ENCODE measurements at places on chromosomes 6 and 20.
A peak's percentile ranks its signal among the peaks of the same experiment; 100 is the strongest.

DNA sequence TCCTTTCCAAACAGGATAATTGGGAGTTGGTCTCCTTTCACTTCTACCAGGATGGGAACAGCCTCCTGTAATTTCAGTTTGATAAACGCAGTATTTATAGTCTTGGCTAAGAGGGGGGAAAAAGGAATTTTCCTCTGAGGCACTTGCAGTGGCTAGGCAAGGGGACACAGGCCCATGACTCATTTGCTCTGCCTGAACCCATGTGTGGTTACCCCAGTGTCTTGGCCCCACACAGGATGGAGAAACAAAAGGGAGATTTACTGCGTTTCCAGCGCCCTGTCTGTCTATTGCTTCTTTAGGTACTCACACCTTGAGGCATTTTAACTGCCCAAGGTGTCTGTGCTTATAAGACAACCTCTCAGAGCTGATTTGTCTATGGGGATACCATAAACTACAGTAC lies 74.8 kb upstream of the NEDD9 start:
- no peaks in the 10 kb centered on the region for H3K36me3 ChIP-seq
- no peak overlapping the region for H3K4me3 ChIP-seq
- no peak overlapping the region for H3K27ac ChIP-seq
- no peaks in the 10 kb centered on the region for H3K27me3 ChIP-seq

DNA sequence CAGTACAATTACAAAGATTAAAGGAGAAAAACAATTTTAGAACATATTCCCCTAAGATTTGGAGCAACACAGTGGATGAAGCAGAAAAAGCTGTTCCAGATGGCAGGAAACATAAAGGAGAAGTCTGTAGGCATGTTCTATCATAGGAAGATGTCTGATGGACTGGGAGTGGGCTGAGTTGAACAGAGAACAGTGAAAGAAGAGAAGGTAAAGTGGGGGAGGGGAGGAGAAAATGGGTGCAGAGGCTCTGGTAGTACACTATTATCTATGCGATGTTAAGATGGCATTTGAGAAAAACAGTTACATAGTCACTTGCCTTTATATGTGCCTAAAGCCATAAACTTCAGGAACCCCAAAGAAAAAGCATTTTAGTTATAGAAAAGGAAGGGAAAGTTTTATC lies 4.2 kb upstream of the PHIP start:
- no peak overlapping the region for H3K27ac ChIP-seq
- H3K27me3 ChIP-seq = no peaks in the 10 kb centered on the region
- peaks cover 6% of the 10 kb centered on the region for H3K4me1 ChIP-seq
- no peak for DNase-seq
- no peak overlapping the region for H3K4me3 ChIP-seq

GRCh38 chr6:96836631-96837080 lies 621 bp downstream of the GPR63 start:
- H3K27me3 ChIP-seq = no peaks in the 10 kb centered on the region
- H3K27ac ChIP-seq = peak overlapping the region; percentile 75
- no peaks in the 10 kb centered on the region for H3K36me3 ChIP-seq
- peak; percentile 29 for DNase-seq
- H3K4me1 ChIP-seq = peaks cover 19% of the 10 kb centered on the region

DNA sequence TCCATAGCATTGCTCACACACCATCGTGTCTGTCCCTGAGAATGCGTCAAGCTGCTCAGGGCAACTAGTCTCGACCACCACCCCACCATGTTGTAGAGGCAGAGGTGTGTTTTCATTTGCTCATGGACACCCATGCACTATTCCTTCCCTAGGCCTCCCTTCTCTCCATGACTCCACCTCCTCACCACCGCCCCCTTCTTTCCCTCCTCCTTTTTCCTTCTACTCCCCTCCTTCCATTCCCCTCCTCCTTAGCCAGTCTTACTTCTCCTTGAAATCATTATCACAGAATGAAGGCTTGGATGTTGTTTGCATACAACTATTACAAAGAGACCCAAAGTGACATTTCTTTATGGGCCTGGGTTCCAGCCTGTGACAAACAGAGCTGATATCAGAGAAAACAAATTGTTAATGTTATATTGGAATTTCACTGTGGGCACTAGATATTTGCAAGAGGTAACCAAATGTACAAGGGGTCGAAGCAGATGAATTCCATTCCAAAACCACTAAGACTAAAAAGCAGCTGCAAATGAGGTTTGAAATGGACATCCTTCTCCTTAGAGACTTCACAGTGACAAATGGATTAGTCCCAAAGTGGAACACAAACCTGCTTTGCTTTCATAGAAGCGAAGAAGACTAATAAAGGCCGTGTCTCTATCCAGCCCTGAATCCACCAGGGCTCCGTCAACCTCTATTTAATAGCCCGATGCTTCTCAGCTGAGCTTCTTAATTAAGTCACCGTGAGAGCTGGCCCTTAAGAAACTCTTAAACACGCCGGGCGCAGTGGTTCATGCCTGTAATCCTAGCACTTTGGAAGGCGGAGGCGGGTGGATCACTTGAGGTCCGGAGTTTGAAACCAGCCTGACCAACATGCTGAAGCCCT lies 275.8 kb upstream of the SULF2 start:
- no peak overlapping the region for H3K4me3 ChIP-seq
- H3K36me3 ChIP-seq = no peaks in the 10 kb centered on the region
- H3K27ac ChIP-seq = no peak overlapping the region
- H3K4me1 ChIP-seq = 0 out of 2 replicates have a peak, but pooled peaks cover 4% of the 10 kb centered on the region

- H3K4me1 ChIP-seq = no peaks in the 10 kb centered on the region
- H3K36me3 ChIP-seq = no peaks in the 10 kb centered on the region
- no peak overlapping the region for H3K4me3 ChIP-seq
- DNase-seq = no peak
Observed at GRCh38 chr6:97813889-97814567, 531.0 kb upstream of the MMS22L start.

GRCh38 chr6:147287869-147288271 lies 83.7 kb downstream of the STXBP5 start:
- H3K27ac ChIP-seq = no peak overlapping the region
- H3K4me3 ChIP-seq = no peak overlapping the region
- no peaks in the 10 kb centered on the region for H3K36me3 ChIP-seq
- H3K4me1 ChIP-seq = no peaks in the 10 kb centered on the region
- no peak for DNase-seq

GRCh38 chr6:124234801-124235200 lies 431.1 kb downstream of the NKAIN2 start:
- no peak overlapping the region for H3K4me3 ChIP-seq
- no peak for DNase-seq
- no peaks in the 10 kb centered on the region for H3K36me3 ChIP-seq
- no peaks in the 10 kb centered on the region for H3K27me3 ChIP-seq
- H3K27ac ChIP-seq = no peak overlapping the region

GRCh38 chr20:25281541-25281991 lies 33.7 kb downstream of the PYGB start:
- H3K27ac ChIP-seq = peak overlapping the region; percentile 93
- H3K4me1 ChIP-seq = peaks cover 25% of the 10 kb centered on the region
- peak; percentile 92 for DNase-seq
- peak overlapping the region; percentile 26 for H3K4me3 ChIP-seq

DNA sequence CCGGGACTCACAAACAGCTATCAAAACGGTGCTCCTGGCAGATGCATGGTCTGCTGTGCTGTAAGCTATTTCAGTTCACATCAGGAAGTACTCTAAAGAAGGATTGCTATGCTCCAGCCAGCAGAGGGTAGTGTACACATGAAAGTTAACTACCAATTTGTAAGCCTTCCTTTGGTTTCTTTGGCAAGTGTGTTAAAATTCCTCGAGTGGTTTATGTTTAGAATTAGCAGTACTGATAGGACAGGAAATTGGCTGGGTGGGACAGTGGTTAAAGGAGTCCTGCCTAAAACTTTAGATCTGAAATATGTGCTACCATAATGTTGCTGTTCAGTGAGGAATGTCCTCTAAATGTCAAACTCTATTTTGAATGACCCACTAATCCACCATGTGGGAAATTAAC lies 47.4 kb downstream of the TRMT11 start:
- peak; percentile 23 for DNase-seq
- no peak overlapping the region for H3K4me3 ChIP-seq
- no peak overlapping the region for H3K27ac ChIP-seq
- H3K4me1 ChIP-seq = no peaks in the 10 kb centered on the region
- H3K36me3 ChIP-seq = no peaks in the 10 kb centered on the region

- no peak overlapping the region for H3K4me3 ChIP-seq
- no peak for DNase-seq
- H3K27me3 ChIP-seq = no peaks in the 10 kb centered on the region
- peaks cover 18% of the 10 kb centered on the region for H3K4me1 ChIP-seq
- H3K36me3 ChIP-seq = peaks cover 72% of the 10 kb centered on the region
Observed at GRCh38 chr6:32975886-32976285, 7.5 kb downstream of the BRD2 start.

GRCh38 chr20:22489626-22490286 lies 94.6 kb downstream of the FOXA2 start:
- H3K4me1 ChIP-seq = no peaks in the 10 kb centered on the region
- H3K27ac ChIP-seq = no peak overlapping the region
- H3K36me3 ChIP-seq = no peaks in the 10 kb centered on the region
- no peaks in the 10 kb centered on the region for H3K27me3 ChIP-seq
- H3K4me3 ChIP-seq = no peak overlapping the region

- H3K36me3 ChIP-seq = no peaks in the 10 kb centered on the region
- no peak for DNase-seq
- no peak overlapping the region for H3K27ac ChIP-seq
- H3K4me3 ChIP-seq = no peak overlapping the region
Observed at GRCh38 chr20:32411955-32412706, 54.0 kb downstream of the ASXL1 start.

- peak overlapping the region; percentile 26 for H3K27ac ChIP-seq
- peak; percentile 51 for DNase-seq
- H3K27me3 ChIP-seq = no peaks in the 10 kb centered on the region
- H3K36me3 ChIP-seq = no peaks in the 10 kb centered on the region
- H3K4me3 ChIP-seq = peak overlapping the region; percentile 58
- peaks cover 17% of the 10 kb centered on the region for H3K4me1 ChIP-seq
Observed at GRCh38 chr6:6546318-6547109, 42.0 kb upstream of the LY86 start.

- no peak overlapping the region for H3K4me3 ChIP-seq
- DNase-seq = no peak
- no peaks in the 10 kb centered on the region for H3K4me1 ChIP-seq
- H3K27me3 ChIP-seq = peaks cover 14% of the 10 kb centered on the region
- H3K27ac ChIP-seq = no peak overlapping the region
Observed at GRCh38 chr20:58864346-58864745, 11.8 kb downstream of the GNAS start.

- H3K27ac ChIP-seq = no peak overlapping the region
- H3K4me3 ChIP-seq = no peak overlapping the region
- DNase-seq = no peak
- peaks cover 21% of the 10 kb centered on the region for H3K4me1 ChIP-seq
Observed at GRCh38 chr6:53829698-53830221, 35.0 kb downstream of the LRRC1 start.

- no peaks in the 10 kb centered on the region for H3K36me3 ChIP-seq
- peak; percentile 56 for DNase-seq
- peaks cover 22% of the 10 kb centered on the region for H3K4me1 ChIP-seq
- H3K27ac ChIP-seq = peak overlapping the region; percentile 96
Observed at GRCh38 chr6:26124781-26125685, 37.8 kb downstream of the HFE start.

DNA sequence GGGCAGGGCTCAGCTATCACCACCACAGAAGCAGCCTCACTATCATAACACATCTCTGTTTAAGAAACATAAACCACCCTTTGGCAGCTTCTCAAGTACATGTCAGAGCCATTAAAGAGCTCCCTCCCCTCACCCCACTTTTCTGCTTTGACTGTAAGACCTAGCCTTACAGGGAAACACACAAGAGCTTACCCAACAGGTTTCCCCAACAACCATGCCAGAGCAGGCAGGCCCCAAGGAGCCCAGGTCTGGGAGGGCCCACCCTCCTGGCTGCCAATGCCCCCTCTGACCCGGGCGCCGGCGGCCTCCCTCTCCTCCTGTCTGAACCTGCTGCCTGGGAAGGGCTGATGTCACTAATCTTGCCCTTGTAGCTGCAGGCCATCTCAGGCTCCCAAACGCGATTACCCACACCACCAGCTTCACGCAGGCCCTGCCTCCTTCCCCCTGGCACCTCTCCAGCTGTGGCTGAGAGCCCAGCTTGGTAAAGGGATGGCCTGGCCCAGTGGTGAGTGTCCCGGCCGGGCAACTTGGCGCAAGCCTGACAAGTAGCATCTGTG lies 402.0 kb downstream of the MAFB start:
- no peaks in the 10 kb centered on the region for H3K36me3 ChIP-seq
- H3K4me3 ChIP-seq = no peak overlapping the region
- no peak overlapping the region for H3K27ac ChIP-seq
- H3K4me1 ChIP-seq = no peaks in the 10 kb centered on the region

DNA sequence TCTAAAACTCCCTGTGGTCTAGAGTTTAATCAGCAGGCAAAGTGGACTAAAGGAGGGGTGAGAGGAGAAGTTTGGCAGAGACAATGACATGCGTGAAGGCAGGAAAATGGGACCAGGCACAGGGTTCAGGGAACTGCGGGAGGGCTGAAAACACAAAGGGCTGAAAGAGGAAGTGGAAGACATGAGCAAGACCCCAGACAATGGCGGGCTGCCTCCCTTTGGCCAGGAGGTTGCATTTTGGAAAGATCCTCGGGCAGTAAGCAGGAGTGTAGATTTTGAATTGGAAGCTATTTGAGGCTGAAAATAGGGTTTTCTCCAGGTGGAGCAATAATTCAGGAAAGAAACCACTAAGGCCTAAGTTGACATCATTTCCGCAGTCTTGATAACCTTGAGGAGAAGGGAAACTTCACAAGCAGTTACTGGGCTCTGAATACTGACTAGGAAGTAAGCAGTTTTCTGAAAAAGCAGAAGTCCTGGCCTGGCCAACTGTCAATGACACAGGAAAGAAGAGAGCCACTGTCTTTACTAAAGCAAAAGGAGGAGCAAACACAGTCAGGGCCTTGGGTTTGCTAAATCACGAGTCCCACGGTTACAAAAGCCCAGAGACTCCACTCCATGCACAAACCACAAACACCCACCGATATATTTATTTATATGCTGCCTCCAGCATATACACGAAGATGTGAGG lies 3.4 kb downstream of the LY86 start:
- H3K27me3 ChIP-seq = no peaks in the 10 kb centered on the region
- H3K36me3 ChIP-seq = no peaks in the 10 kb centered on the region
- no peak for DNase-seq

GRCh38 chr20:48105526-48105925 lies 320.2 kb upstream of the SULF2 start:
- no peak for DNase-seq
- H3K27ac ChIP-seq = no peak overlapping the region
- no peaks in the 10 kb centered on the region for H3K36me3 ChIP-seq
- H3K4me3 ChIP-seq = no peak overlapping the region

GRCh38 chr6:10030942-10031537 lies 383.8 kb downstream of the TFAP2A start:
- DNase-seq = peak; percentile 24
- no peaks in the 10 kb centered on the region for H3K27me3 ChIP-seq
- H3K4me1 ChIP-seq = no peaks in the 10 kb centered on the region
- no peak overlapping the region for H3K27ac ChIP-seq
- no peaks in the 10 kb centered on the region for H3K36me3 ChIP-seq
- no peak overlapping the region for H3K4me3 ChIP-seq

GRCh38 chr6:26336355-26337198 lies 28.4 kb upstream of the BTN3A2 start:
- no peak for DNase-seq
- H3K4me3 ChIP-seq = no peak overlapping the region
- H3K27ac ChIP-seq = peak overlapping the region; percentile 42
- H3K27me3 ChIP-seq = no peaks in the 10 kb centered on the region
- no peaks in the 10 kb centered on the region for H3K36me3 ChIP-seq

- DNase-seq = no peak
- no peak overlapping the region for H3K27ac ChIP-seq
Observed at GRCh38 chr6:109834131-109834530, 143.0 kb downstream of the FIG4 start.

GRCh38 chr6:20173833-20174792 lies 38.2 kb downstream of the MBOAT1 start:
- H3K27ac ChIP-seq = no peak overlapping the region
- no peak overlapping the region for H3K4me3 ChIP-seq
- H3K4me1 ChIP-seq = no peaks in the 10 kb centered on the region
- no peaks in the 10 kb centered on the region for H3K36me3 ChIP-seq

Measured in MM.1S (cell line).